Breast epithelium (tissue), 4 donors: ENCODE measurements at places on chromosomes 2 and 18.

DNA sequence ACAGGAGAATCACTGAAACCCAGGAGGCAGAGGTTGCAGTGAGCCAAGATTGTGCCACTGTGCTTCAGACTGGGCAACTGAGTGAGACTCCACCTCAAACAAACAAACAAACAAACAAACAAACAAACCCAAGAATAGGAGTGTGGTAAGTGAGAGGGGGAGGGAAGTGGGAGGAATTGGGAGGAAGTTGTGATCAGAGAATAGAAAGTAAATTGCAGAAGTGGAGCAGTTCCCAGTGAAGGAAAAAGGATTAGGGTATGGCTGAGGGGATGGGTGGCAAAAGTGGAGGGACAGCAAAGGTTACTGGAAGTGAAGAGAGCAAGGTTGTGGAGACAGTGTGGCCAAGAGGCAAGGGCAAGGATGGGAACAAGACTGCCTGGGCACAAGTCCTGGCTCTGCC, 41.1 kb upstream of the C1GALT1C1L start:
- DNase-seq: no peak

GRCh38 chr2:237964194-237964577, 2.6 kb upstream of the UBE2F start:
- no peak for DNase-seq

GRCh38 chr2:127048618-127048935, 58.4 kb downstream of the BIN1 start:
- DNase-seq: no peak

DNA sequence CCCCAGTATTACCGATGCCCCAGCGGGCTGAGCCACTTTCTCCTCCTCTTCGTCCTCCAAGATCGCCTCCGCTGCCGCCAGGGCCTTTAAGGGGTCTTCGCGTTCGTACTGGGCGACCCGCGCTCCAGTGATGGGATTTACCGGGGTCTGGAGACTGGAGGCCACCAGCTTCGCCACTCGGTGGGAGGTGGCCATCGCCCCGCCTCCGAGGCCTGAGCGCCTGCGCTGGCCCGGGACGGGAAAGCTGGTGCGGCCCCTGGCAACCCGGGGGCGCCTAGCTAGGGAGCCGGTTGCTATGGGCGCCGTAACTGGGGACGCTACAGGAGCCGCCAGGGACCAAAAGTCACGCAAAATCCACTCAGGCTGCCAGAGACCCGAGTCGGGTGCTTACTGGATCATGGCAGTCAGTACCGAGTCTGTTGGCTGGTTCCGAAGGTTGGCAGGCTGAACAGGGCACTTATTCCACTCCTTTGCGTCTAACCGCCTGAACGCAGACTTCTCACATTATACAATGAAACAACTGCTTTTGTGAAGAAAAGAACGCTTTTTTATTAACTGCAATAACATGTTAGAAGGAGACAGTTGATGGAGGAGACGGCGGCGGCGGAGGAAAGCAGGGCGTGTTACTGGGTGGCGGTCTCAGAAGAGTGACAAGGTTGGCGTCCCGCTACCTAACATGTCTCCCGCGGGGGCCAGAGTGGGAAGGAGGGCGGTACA, at the start of gene FAM161A:
Gene FAM161A, minus strand, starts transcription at position 214 of the 717 bp plus-strand sequence. Its CDS starts 19 bp downstream, at position 195.
- DNase-seq: peak; percentile 73

DNA sequence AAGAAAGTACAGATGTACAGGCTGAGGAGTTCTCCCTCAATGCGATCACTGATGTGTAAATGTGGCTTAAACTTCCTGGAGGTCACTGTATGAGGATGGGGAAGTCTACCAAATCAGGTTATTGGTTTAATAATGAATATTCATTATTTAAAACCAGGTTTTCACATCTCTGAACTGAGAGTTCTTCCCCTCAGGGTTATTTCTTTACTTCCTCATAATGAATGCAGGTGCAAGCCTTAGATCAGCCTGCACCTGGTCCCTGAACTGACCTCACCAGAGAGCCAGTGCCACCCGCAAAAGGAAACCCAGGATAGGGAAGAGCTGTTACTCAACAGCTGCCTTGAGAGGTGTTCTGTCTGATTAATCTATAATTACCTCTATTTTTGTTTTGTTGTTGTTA, 369.0 kb downstream of the EPHA4 start:
- no peak for DNase-seq

DNA sequence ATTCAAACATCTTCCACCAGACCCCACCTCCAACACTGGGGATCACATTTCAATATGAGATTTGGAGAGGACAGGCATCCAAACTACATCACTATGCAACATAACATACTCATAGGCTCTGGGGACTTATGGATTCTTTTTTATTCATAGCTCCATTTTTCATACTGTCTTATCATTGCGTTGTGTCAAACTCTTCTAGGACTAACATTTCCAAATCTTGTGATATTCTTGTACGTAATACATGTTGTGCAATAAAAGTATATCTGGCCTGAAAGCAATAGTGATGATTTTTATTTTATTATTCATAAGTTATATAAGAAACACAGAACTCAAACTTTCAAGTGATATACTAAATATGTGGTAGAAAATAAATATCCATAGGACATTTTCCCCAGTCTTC, 60.6 kb upstream of the ACTR3 start:
- no peak for DNase-seq

- DNase-seq: no peak
These were observed 2.2 kb downstream of the SIX3 start for GRCh38 chr2:44943693-44944101.

DNA sequence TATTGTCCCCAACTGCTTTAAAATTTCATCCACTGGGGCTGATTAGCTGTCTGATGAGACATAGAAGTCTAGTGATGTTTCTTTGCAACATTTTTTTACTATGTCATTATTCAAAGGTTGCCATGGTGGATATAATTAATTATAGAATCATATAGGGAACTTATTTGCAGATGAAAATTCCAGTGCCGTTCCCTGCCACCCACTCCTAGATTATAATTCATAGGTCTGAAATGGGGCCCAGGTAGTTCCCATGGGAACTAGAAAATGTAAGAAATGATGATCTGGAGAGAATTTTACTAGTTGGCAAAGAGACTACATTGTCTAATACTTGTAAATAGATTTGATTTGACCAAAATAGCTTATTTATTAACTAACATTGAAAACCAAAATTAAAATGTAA, 1496.5 kb upstream of the NXPH2 start:
- DNase-seq: no peak

- DNase-seq: no peak
These were observed 69.3 kb downstream of the MAPK4 start for GRCh38 chr18:50629148-50629631.

DNA sequence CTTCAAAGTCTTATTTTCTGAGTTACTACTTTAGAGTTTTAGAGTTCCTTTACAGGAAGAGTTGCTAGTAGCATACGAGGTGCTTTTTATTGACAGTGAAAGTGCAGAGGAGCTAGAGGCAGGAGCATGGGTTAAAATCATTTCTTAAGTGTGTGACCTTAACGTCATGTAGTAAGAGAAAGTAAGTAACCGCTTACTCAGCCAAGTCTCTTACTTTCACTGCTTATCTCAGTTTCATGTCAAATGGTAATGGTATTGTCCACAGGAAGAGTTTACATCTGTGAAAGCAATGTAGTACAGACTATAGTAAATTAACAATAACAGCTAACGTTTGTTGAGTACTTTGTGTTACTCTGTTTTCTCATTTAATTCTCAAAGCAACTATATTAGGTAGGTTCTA, 12.6 kb downstream of the NDUFAF7 start:
- DNase-seq: no peak

DNA sequence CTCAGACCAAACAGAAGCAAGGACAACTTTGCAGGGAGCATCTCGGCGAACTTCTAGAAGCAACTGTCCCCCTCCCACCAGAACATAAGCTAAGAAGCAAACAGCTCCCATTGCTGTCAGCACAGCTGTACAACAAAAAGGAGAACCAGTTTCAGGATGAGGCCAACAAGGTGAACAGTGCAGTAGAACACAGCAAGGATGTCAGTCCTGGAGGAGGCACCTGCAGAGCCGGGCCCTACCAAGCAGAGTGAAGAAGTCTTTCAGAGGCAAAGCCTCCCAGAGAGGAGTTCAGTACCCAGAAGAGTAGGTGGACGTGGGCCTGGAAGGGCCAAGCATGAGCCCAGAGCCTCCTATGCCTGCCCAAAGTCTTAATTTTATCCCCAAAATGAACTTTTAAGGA, 1.0 kb downstream of the PASK start:
- DNase-seq: no peak

- DNase-seq: no peak
These were observed 318.8 kb upstream of the FIGN start for GRCh38 chr2:164054651-164055050.

DNA sequence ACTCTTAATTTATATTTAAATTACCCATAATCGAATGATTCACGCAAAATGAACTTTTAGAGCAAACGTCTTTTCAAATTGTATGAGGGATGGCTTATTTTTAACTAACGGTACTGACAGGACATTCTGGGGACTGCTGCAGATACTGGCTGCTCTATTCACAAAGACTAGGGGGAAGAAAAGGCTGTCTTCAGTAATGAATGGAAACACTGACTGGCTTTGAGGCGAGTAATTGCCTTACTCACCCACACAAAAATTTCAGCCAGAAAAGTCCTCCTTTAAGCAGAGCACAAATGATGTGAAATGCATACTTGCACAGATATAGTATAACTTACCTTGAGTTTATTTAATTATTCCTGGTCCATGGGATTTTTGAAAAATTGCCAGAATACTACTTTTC, 852.6 kb downstream of the DPP10 start:
- DNase-seq: no peak

GRCh38 chr2:61288070-61288841, 126.3 kb downstream of the C2orf74 start:
- no peak for DNase-seq

- DNase-seq: no peak
These were observed 200.0 kb downstream of the PDE1A start for GRCh38 chr2:182226807-182227206.

DNA sequence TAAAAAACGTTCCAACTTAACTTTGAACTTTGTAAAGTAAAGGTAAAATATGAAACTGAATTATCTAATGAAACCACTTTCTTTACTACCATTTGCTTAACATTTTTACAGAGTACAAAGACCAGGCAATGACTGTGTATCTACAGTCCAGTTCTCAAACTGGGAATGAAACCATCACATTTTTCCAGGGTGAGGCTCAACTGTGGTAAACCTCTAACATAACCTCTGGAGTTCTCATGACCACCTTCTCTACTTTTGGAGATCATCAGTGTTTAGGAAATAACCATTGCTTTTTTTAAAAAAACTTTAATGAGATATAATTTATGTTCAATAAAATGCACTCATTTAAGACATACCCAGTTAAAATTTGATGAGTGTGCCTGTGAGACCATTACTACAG, 223.5 kb downstream of the RNF152 start:
- no peak for DNase-seq

DNA sequence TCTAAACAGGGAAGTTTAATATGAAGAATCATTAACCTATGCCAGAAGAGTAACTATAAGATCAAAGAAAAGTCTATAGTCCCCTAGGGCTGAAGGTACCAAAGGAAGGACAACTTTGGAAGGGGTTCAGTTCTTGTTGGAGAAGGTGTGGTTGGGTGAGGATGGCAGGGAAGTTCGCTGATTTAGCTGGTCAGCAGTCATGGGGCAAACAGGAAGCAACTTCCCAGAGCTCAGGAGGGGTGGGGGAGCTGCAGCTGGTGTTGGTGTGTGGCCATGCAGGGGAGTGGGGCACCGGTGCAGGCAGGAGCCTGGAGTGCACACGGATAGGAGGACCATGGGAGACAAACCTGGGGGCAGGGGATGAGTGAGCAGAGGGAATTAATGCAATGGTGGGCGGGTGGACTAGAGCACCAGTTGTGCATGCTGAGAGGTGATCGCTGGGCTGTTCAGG, 34.0 kb downstream of the FHOD3 start:
- no peak for DNase-seq

DNA sequence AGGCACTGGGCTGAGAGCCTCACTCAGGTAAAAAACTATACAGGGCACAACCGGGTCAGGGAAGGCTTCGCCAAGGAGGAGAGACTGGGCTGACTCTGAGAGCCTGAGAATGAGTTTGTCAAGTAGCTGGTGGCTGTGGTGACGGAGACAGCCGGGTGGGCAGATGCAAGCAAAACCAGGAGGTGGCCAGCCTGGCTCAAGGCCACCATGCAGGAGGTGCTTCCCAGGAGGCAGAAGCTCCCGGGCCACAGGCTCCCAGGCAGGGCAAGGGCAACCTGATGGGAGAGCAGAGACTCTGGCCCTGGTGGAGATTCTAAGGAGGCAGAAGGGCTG, 2.9 kb upstream of the INHBB start:
- no peak for DNase-seq

DNA sequence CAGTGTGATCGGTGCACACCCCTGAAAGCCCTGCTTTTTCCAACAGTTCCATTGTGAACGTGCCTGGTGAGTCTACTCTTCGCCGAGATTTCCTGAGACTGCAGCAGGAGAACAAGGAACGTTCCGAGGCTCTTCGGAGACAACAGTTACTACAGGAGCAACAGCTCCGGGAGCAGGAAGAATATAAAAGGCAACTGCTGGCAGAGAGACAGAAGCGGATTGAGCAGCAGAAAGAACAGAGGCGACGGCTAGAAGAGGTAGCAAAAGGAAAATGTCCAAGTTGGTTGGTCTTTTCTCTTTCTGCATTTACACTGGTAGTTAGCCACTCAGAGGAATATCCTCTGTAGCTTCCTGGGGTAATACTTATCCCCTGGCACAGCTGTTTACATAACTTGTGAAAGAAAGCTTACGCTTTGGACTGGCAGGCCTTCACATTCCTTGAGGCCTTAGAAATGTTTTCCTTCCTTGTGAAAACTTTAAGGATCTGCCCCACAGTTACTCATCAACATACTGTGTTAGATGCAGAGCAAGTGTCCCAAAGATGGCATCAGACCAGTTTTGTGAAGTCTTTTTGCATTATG, 146.6 kb downstream of the MAP4K4 start:
- no peak for DNase-seq

GRCh38 chr2:103743195-103743594, 981.4 kb downstream of the TMEM182 start:
- DNase-seq: no peak

- DNase-seq: no peak
These were observed 21.8 kb downstream of the TRIP12 start for GRCh38 chr2:229900012-229900411.

DNA sequence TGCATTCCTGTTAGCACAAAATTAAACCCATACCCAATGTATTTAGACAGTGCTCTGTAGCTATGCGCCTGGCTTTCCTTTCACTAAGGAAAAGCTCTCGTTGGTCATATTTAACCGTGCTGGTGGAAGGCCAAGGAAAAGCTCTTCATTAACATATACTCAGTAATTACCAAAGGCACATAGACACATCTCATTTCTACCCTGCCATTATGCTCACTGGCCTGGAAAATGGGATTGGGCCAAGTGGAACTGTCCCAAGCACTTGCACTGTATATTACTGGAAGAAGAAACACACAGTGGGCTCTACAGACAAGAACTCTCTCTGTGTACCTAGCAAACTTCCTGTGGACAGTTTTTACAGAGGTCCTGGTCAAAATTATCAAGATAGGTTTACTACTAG, 274.4 kb downstream of the ERBB4 start:
- DNase-seq: no peak

DNA sequence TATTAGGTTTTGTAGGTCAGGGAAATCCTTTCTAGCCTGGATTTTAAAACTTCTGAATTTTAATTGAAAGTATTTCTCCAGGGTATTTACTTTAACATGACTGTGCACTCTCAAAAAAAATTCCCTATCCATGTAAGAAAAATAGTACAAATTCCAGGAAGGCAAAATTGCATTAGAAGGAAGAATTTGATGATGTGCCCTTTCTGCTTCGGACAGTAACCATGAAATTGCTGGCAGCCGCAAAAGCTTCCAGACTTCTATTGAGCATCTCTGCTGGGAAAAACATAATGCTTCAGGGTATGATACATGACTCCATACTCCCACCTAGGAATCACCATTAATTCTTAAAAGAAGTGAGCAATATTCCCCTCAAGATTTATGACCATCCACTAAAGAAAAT, 17.2 kb upstream of the KLF7 start:
- DNase-seq: no peak
